Vagina (tissue), 2 donors: ENCODE measurements at places on chromosomes 7 and 10.

DNA sequence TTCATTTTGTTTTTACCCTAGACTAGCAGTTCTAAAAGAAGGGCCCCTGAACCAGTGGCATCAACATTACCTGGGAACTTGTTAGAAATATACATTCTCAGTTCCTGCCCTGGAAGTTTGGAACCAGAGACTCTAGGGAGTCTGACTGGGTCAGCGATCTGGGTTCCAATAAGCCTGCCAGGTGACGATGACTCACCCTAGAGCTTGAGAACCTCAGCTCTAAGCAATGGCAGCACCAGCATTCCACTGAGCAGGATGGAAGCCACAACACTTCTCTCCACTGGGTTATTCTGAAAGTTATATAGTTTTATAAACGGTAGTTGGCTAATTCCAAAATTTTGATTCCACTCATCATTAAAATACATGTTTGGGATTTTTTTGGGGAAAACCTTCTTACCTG lies 97.0 kb upstream of the AMPH start:
- DNase-seq = no peak

- no peak for DNase-seq
Measured at GRCh38 chr7:44967571-44968446, 11.0 kb downstream of the MYO1G start.

DNA sequence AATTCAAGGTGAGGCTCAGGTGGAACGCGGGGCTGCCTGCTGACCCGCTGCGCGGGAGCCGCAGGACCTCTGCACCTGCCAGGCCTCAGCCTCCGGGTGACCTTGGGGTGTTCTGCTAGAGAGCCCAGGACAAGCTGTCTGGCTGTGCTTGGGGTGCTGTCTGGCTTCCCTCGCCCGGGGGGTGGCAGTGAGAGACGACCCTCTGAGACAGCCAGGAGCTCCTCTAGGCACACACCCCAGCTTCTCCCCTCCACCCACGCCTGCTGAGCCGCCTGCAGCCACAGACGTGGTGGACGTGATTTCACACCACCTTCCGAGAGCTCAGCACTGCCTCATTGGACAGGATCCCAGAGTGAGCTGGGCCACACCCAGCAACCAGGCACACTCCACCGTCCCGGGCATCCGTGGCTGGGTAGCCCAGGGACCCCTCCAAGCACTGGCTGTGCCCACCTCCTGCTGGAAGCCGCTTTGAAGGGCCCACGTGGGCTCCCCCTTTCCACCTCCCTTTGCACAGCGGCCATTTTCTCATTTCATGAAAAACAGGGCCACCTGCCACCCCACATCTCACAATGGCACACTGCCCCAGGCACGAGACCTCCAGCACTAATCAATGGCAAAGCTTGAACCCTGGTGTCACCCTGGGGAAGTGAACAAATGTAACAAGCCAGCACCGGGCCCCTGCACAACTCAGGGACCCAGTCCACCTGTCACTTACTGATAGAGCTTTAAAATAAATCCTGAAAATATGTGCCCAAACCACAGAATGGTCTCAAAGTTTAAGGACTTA lies 35.0 kb downstream of the ZFAND2A start:
- DNase-seq = no peak

DNA sequence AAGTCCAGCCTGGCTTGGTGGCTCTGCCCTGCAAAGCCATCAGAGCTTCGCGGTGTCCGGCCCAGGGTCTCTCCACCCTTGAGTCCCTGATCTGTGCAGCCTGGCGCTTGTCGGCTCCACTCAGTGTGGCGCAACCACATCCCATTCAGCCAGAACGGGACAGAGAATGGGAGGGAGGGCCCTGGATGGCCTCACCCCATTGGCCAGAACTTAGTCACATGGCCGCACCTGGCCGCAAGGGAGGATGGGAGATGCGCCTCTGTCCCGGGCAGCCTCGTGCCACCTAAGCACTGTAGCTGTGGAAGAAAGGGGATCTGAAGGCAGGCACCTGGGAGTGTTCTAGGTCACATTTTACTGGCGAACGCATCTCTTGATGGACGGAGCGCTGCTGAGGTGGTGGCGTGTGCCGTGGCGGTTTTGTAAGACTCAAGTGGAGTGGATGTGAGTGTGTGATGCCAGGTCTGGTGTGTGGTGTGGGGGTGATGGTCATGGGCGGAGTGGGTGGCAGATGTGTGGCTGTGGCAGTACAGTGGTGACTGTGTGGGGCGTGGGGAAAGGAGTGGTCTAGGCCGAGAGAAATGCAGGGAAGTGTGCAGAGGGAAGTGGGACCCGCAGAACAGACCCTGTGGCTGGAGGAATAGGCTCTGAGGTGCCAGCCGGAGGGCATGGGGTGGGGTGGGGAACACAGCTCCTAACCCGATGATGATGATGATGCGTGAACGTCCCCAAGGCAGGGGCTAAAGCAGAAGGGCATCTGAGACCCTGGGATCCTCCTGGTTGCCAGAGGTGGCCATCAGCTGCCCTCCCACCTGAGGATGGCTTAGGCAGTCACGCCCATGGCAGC lies 19.0 kb downstream of the CLEC2L start:
- DNase-seq = no peak

- no peak for DNase-seq
Measured at GRCh38 chr10:112217386-112218035, 33.9 kb upstream of the GPAM start.

DNA sequence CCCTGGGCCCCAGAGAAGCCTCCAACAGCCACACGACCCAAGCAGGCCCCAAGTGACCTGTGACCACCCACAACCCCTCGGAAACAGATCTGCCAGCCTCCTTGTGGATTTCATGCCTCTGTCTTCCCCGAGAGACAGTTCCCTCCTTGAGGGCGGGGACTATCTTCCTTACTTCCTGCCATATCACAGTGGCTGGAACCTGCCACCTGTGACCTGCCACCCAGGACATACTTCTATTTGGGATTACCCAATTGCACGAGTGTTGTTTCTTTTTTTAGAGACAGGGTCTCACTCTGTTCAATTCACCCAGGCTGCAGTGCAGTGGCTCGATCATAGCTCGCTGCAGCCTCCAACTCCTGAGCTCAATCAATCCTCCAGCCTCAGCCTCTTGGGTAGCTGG lies 25.9 kb downstream of the TNRC18 start:
- DNase-seq = no peak

DNA sequence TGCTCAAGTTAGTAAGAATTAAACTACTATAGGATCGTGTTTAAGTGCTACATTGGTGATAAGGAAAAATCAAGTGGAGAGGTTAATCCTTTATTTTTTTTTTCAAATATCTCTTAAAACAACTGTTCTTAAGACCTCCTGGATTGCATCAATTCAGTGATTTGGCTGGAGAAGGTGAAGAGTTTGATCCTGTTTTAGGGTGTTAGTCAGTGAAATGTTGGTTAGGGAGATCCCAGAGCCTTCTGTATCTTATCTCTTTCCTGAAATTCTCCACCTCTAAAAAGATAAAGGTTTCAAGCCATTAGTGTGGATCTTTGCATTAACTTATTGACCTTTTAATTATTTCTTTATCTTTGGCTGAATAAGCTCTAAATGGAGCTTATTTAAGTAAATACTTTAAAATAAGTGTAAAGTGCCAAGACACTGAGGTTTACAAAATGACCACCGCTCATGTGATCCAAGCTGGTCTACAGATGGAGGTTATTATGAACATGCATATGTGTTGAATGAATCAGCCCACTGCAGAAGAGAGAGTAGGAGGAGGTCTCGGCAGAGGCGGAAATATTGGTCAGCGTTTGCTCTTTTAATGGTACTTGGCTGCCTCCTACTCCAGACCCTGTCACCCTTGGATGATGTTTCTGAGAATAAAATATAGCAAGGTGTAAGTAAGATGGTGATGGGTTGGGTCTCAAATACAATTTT lies 51.8 kb upstream of the BMPER start:
- no peak for DNase-seq

GRCh38 chr10:77837248-77837924 lies 89.2 kb downstream of the DLG5 start:
- no peak for DNase-seq

DNA sequence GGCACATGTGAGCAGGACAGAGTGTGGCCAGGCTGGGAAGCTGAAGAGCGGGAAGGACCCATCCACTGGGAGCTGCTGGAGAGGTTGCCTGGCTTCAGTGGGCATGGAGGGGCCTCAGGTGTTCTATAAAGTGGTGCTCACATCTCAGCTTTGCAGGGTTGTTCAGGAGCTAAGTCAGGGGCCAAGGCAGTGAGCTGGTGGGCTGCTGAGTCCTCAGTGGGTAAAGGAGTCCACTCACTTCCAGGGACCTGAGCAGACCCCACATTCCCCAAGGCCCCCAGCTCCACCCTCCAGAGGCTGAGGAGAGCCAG lies 28.8 kb upstream of the C10orf53 start:
- no peak for DNase-seq

DNA sequence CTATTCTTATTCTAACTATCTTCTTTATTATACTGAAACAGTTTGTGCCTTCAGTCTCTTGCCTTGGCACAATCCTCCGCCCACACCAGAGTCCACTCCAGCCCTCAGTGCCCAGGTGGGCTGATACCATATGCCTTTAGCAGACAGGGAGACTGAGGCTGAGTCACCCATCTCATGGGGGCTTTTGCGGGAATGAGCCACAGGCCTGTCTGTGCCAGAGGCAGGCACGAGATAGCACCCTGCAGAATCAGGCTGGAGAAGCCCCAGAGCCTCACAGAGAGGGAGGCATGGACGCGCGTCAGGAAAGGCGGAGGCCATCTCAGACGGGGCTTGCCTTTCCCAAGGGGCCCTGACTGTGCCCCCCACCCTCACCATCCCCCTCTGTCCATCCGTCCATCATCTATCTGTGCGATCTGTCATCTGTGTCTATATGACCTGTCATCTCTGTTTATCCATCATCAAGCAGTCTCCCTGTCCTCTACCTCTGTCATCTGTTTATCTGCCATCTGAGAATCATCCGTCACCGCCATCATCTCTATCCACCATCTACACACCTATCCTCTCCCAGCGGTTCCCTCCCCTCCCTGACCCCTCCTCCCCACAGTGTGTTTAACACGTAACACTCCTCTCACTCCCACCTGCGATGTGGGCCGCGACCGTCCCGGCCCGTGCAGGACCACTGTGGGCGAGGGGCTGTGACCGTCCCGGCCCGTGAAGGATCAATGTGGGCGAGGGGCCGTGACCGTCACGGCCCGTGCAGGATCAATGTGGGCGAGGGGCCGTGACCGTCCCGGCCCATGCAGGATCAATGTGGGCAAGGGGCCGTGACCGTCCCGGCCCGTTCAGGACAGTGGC lies 7.3 kb upstream of the ADAP1 start:
- no peak for DNase-seq

GRCh38 chr10:122503012-122503411 lies 41.7 kb downstream of the HTRA1 start:
- no peak for DNase-seq

DNA sequence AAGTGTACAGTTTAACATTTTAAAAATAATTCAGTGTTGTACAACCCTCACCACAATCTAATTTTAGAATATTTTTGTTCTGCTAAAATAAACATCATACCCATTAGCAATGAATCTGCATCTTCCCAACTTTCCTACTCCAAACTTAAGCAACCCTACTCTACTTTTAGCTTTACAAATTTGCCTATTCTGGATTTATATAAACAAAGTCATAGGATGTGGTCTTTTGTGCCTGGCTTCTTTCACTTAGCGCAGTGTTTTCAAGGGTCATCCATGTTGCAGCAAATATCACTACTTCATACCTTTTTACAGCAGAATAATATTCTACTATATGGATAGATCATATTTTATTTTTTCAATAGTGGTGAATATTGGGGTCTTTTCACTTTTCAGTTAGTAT lies 18.9 kb downstream of the CALML3 start:
- DNase-seq = no peak

DNA sequence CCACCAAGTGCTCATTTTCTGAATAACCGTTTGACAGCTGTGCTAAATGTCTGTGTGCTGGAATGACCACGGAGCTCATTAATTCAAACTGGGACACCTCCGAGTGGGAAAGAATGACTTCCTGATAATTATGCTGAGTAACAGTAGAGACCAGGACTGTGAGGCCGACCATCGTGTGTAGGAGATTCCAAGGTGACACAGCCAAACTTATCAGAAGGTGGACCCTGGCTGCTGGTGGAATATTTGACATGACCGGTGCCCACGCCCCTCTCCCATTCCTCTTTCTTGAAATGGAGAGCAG lies 400.0 kb downstream of the PTPRN2 start:
- no peak for DNase-seq

DNA sequence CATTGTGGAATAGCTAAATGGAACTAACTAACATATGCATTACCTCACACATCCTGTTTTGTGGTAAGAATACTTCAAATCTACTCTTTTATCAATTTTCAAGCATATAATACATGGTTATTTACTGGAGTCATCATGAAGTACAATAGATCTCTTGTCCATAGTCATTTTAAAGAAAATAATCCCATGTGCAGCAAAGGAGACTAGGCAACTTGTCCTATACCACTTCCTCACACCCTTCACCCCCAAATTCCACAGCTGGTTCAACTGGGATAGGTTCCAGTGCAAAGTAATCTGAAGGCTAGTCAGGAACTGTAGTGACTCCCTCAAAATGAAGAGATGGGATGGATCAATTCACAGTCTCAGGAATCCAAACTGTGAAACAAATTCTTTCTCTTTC lies 176.1 kb downstream of the SGMS1 start:
- no peak for DNase-seq

DNA sequence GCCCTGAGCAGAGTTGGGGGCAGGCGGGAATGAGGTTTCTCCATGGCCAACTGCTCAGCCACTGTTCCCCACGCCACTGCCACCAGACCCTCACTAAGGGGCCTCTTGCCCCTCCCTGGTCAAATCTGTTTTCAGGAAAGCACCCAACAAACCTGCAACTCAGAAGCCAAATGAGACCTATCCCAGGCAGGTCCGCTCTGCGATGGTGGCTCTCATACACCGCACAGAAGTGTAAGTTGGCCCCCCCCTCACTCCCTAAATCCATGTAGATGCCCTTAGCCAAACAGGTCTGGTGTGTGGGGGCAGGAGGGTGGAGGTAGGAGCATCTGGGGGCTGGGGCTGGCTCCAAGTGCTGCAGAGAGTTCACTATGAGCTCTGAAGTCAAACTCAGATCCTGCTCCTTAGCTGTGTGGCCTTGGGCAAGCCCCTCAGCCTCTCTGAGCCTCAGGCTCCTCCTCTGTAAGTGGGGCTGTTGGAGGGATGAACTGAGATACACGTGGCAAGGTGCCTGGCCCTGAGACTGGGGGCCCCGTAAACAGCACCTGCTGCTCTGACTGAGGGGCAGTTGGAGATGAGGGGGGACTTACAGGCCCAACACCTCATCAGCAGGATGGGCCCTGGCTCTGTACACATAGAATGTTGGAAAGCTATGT lies 1.1 kb downstream of the MMRN2 start:
- DNase-seq = no peak

- DNase-seq = no peak
Measured at GRCh38 chr10:8065651-8066050, 11.2 kb downstream of the GATA3 start.

- no peak for DNase-seq
Measured at GRCh38 chr10:1736972-1737221, 428 bp downstream of the ADARB2 start.

- DNase-seq = no peak
Measured at GRCh38 chr10:68171539-68172080, 60.3 kb downstream of the ATOH7 start.

- no peak for DNase-seq
Measured at GRCh38 chr7:113142385-113143119, 24.2 kb upstream of the SMIM30 start.
